Right renal cortex interstitium (tissue), 3 donors: ENCODE measurements at places on chromosomes 2 and 18. TPM values are rescaled to one million over a fixed set of nuclear protein-coding genes. Genes with fewer than 3 reads are reported as not detected.
A peak's percentile ranks its signal among the peaks of the same experiment; 100 is the strongest.

- no peak for DNase-seq
Measured at GRCh38 chr2:119941388-119941787, 71.5 kb upstream of the EPB41L5 start.

DNA sequence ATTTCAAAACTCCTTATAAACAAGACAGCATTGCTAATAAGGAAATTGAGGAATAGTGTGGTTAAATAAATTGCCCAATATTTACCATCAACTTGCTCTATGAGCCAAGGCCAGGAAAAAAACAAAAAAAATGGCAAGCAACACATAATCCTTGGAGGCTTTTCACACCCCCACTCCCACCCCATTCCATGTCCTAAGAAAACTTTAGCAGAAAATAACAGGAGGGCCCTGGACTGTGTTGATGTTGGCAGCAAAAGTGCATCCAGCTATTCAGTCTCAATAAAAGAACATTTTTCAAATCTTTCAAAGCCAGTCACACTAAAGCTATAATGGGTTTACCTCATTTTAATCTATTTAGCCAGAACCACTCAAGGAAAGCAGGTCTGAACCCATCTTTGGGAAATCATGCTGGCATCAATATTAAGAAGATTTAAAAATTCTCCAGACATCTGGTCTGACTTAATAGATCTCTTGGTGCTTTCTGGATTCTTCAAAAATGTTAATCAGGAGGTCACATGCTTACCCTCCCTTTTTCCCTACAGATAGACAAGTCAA, 34.6 kb upstream of the STK17B start:
- no peak for DNase-seq

- no peak for DNase-seq
Measured at GRCh38 chr18:63284827-63285733, 34.5 kb downstream of the BCL2 start.

- no peak for DNase-seq
Measured at GRCh38 chr2:150853263-150853662, 365.8 kb upstream of the RND3 start.

DNA sequence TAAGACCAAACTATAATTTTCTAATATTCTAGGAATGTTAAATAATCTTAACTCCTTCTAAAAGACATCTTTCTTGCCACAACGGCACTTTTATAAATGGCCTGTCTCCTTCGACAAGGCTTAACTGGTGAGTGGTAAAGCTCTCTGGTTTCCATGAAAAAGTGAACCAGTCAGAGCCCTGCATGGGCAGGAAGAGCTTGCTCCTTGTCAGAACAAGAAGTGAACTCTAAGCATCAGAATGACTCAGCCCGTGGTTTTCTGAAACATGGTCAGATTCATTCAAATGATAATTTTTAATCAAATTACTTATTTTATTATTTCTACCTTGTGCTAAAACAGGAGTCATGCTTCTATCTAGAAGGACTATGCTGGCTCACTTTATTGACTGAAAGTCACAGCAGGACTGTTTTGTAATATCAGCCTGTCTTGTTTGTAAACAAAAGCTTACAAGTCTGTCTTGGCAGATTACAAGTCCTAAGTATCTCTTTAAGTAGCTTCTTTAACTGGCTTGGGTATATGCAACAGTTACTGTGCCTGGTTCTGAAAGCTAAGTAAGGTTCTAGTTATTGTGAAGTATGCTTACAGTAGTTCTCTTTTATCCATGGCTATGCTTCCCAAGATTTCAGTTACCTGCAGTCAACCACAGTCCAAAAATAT, 245.4 kb downstream of the NAPG start:
- DNase-seq, result no peak

- no peak for DNase-seq
Measured at GRCh38 chr18:79693561-79694205, 14.1 kb downstream of the CTDP1 start.

- peak; percentile 49 for DNase-seq
Measured at GRCh38 chr2:231161877-231162329, 36.5 kb upstream of the ARMC9 start.

GRCh38 chr2:160338901-160339685, 139.0 kb upstream of the ITGB6 start:
- peak; percentile 32 for DNase-seq

DNA sequence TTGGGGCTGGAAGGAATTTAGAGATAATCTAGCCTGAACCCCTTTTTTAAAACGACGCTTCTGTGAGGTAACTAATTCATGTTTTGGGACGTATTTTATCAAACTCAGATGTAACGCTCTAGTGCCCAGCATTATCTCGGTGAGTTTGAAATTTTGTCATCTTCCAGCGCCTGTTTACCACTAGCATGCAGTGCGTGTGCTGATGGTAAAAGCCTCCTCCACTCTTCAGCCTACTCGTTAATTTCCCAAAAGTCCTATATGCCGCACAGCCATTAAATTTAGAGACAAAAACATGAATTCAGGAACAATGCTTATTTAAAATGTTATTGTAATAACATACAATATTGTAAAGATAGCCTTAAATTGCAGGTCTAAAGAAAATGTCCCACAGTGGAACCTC, 2.8 kb downstream of the ZCCHC2 start:
- DNase-seq, result no peak

DNA sequence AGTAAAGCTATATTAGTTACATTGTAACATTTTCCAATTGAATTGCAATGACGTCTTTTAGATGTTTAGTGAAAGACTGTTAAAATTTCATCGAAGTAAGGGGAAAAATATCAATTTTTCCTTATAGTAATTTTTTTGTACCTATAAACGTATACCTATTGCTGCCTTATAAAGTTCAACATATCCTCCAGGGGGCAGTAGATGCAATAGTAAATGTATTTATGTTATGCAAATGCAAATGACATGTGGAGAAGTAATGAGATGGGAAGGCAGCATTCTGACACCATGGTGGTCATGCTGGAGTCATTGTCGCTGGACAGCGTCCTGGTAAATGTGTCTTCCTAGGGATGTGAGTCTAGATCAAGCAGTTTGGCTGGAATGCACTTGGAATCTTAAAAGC, 38.7 kb downstream of the MSTN start:
- DNase-seq, result peak; percentile 10

- DNase-seq, result no peak
Measured at GRCh38 chr2:72576459-72576858, 249.4 kb downstream of the EXOC6B start.

DNA sequence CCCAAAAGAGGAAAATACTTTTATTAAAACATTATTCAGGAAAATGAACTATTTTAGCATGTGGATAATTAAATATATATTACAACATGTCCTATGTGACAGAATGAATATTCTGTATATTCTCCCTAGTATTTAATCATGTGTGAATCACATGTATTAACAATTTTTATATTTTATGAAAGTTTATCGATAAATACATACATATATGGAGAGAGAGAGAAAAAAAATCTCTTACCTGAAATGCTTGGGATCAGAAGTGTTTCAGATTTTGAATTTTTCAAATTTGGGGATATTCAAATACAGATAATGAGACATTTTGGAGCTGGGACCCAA, 228.6 kb upstream of the RBBP8 start:
- no peak for DNase-seq

GRCh38 chr2:129611471-129611870, 368.0 kb upstream of the RAB6C start:
- DNase-seq, result no peak

GRCh38 chr18:10797896-10798295, 272.1 kb downstream of the NAPG start:
- DNase-seq, result no peak

GRCh38 chr18:12844391-12844790, 39.6 kb downstream of the PTPN2 start:
- DNase-seq, result no peak

- DNase-seq, result no peak
Measured at GRCh38 chr2:174633623-174633930, 36.0 kb upstream of the WIPF1 start.

DNA sequence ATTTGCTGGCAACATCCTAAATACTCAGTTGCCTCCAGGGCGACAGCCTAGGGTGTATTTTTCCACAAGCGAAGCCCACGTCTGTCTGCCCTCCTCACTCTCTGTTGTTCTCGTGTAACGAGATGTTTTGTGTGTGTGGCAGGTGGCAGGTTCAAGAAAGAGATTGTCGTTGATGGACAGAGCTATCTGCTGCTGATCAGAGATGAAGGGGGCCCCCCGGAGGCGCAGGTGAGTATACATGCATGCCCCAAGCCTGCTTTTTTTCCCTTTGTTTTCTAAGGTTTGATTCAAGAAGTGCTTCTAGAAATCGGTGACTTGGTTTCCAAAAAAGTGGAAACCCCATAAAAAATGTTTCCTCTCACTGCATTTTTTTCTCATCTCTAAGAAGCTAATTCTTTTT, 247.0 kb downstream of the AGAP1 start:
- no peak for DNase-seq

GRCh38 chr2:65278531-65278981, 50.9 kb downstream of the ACTR2 start:
- DNase-seq, result no peak

DNA sequence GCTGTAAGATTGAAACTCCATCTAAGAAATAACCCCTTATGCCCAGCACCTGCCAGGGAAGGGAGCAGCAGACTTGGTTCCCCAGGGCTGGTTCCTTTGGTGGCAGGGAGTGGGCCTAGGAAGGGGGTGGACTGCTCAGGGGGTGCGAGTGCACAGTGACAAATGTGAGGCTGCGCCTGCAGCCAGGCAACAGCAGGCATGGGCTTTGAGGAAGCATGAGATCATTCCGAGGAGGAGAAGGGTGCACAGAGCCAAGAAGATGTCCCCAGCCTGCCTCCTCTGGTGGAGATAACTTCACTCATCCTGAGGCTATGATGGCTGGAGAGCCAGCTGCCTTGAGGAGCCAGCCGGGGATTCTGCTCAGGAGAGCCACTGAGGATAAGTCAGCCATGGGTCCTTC, 158.0 kb downstream of the CAPN13 start:
- DNase-seq, result no peak

DNA sequence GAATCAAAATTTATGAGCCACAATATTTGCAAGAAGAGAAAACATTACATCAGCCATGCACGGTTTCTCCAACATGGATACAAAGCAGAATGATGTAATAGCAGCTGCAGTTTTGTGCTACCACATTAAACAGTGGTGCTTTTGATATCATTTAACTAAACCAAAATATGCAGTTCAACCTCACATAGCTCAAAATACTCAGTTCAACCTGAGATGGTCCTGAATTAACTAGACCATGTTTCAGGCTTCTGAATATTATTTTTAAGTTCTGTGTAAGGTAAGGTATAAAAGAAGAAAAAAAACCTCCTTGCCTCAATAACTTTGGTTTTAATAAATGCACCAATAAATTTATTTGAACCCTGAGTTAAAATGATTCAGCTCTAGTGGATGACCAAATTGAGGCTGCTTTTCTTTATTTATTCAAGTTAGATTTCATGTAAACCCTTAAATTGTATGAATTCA, 18.8 kb upstream of the TSPYL6 start:
- DNase-seq, result no peak

DNA sequence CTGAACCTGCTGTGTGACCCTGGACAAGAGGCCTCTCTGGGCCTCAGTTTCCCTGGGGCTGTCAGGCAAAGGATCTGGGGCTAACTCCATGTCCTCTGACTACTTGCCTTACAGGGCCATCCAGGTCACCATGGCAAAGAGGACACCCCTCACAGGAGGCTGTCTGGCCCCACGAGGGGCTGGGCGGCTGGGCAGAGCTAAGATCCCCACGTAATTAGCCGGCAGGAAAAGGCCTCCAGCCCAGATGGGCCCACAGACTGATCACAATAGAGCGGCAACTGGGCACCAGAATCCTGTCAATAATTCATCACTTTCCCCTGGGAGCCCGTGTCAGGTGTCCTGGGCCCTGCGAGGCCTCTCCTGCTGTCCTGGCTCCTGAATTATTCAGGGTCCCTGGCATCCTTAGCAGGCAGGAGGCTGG, 44.8 kb upstream of the OTOF start:
- DNase-seq, result no peak

DNA sequence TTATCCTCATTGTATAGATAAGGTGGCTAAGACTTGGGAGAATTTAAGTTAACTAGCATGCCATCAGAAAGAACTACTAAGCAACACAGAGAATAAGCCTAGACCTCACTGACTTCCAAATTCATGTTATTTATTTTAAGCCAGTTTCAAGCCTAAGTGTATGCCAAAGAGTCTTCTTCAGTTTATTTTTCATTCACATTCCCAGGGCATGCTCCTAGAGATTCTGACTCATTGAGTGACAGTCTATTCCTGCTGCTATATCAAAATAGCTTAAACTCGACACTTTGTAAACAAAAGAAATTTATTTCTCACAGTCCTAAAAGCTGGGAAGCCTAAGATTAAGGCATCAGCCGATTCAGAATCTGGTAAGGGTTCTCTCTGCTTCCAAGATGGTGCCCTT, 467.1 kb downstream of the MBD2 start:
- no peak for DNase-seq

DNA sequence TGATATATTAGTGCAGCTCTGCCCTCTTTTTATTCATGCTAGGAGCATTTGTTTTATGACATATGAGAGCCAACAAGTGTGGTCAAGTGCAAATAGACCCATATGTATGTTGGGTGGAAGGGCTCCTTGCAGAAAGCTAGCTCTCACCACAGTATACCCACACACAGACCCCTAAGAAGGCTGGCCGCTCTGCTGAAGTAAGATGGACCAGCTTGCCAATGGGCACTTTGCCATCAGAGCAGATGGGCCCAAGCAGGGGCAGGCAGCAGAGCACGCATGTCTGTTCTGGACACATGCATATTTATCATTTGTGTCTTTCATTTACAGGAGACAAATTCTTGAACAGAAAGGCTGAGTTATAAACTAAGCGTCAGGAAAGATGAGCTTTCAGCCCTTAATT, 187.5 kb upstream of the DTNA start:
- DNase-seq, result no peak

DNA sequence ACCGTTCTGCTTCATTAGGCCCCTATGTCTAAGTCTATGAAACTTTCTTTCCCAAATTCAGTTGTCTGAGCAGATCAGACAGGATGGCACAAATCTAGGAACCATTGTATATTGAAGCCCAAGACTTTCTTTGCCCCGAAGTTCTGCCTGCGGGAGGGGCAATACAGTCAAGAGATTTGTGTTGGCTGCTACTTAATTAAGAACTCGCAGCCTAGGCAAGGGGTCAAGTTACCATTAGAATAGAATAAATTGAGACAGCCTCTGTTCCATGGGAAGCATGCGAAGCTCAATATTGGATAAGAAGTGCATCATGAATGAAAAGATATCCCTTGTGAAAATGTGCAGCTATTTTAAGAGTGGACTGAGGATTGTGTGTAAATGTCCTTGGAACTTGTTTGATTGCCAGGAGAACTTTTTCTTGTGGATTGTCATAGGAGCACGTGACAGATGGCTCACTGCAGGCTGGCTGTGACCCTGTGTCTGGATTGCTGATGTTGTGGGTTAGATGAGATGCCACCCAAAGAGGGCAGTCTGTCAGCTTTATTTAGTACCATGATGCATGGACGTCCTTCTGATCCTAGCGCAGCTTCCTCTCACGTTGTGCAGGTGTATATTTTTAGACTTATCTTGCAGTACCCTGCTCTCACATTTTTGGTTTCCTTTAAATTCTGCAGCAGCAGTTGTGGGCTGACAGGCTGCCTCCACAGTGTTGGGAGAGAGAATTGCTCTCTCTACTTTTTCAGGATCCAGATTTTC, 30.9 kb downstream of the HAUS1 start:
- no peak for DNase-seq

GRHL1 gene
- 3.7 TPM for polyA plus RNA-seq

LIMS3 gene
- 4.9 TPM for polyA plus RNA-seq

CFAP210 gene
- 3.4 TPM for polyA plus RNA-seq

TRIM54 gene
- polyA plus RNA-seq, result 3.2 TPM

MC4R gene
- 0.18 TPM for polyA plus RNA-seq

SCN1A gene
- 0.22 TPM for polyA plus RNA-seq

PPP4R1 gene
- 88.7 TPM for polyA plus RNA-seq

PLEK gene
- polyA plus RNA-seq, result 10.0 TPM

RAX gene
- polyA plus RNA-seq, result not detected

RAMP1 gene
- 2.3 TPM for polyA plus RNA-seq

SGPP2 gene
- 18.5 TPM for polyA plus RNA-seq
